ENCODE measurements at places on chromosomes 6 and 20.

DNA sequence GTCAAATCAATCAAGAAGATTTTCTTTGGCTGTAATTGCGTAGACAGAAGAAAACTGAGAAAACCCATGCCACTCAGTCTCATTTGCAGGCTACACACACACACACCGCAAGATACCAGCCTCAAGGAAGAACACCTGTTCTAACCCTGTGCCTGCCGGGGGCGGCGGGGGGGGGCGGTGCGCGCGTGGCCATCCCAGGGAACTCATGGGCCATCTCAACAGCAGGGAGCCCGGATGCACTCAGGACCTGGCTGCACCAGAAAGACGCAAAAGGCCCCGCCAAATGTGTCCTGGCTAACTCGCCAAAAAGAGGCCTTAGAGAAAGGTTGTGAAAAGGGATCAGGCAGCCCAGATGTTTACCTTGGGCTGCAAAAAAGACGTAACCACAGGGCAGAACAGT, 2.1 kb downstream of the B3GAT2 start:
- no peak for DNase-seq

- peak; percentile 79 for DNase-seq
Observed at GRCh38 chr6:107957308-107957908, 600 bp downstream of the SEC63 start.

GRCh38 chr6:45843848-45844521, 171.7 kb downstream of the CLIC5 start:
- peak; percentile 73 for DNase-seq

GRCh38 chr6:10528158-10528981, 7.2 kb downstream of the GCNT2 start:
- peak; percentile 57 for DNase-seq

DNA sequence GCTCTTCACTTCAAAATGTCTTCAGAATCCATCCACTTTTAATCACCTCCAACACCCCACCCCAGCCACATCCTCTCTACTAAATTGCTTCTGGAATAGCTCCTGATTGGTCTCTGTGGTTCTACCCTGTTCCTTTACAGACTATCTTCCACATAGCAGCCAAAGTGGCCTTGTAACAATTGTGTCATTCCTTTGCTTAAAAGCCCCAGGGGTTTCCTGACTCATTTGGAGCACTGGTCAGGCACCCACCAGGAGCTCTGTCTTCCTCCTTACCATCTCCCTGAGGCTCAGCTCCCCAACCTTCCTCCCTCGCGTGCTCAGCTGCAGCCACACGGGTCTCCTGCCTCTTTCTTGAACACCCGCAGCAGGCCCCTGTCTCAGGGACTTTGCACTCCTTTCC, 126.8 kb downstream of the HIVEP1 start:
- peak; percentile 46 for DNase-seq

DNA sequence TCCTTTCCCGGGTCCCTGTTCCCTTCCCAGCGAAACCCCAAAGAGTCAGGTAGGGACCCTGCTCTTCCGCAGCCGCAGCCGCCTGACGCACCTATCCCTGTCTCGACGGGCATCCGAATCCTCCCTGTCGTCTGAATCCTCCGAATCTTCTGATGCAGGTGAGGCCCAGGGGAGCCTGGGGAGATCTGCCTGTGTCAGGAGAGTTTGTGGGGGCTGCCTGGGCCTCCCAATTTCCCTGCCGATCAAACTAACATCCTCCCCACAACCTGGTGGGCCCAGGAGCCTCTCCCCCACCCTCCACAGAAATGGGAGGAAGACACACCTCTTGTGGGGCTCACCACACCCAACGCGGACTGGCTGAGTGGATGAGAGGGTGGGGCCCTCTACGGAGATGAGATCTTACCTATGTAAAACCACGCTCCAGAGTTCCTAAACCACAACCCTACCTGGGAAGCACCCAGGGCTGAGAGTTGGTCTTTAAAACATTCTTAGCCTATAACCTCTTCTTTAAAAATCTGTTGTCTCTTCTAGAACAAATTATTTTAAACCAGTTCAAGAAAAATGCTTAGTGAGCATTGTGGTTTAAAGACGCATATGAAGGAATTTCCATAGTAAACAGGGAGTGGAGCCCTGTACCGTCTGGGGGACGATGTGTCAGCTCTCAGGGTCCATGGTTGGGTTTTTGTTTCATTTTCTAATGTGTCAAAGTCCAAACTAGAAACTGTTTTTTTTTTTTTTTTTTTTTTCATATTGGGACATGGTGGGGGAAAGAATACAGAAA, 1.7 kb downstream of the CDC25B start:
- peak; percentile 69 for DNase-seq

GRCh38 chr6:112717856-112718255, 370.7 kb downstream of the RFPL4B start:
- DNase-seq = peak; percentile 24

Data from EH (cell line).